Esophagus squamous epithelium (tissue), 5 donors: ENCODE measurements at places on chromosomes 3 and 15.

DNA sequence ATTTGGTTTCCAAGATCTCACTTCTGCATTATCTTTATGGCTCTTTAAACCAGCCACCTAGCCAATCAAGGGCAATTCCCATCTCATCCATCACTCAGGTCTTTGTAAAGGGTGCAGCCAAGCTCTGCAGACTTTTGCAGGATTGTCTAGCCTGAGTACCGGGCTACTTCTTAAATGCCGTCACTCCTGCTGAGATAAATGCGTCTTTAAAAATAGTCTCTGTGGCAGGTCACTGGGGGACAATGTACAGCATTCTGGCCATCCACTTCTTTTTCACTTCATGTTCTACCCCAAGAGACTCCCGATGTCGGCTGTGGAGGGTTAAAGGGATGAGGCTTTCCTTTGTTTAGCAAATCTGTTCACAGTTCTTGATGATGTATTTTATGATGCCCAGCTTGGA lies 194.7 kb downstream of the SV2B start:
- DNase-seq, result no peak

DNA sequence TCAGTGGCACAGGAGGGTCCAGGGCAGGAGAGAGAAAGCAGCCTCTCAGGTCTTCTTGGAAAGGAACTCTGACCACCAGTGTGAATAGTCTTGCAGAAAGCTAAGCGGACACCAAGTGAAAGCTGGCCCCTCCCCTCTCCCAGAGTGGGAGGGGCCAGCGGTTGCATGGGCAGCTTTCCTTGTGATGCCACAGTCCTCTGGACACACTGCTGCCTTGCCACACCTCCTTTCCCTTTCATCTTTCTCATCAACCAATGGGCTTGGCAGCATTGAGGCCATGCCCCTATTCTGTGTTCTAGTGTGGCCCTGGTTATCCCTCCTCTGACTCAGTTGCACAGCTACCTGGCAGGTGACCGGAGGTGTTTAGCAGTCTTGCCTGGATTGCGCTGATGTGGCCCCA lies 49.7 kb upstream of the GOLGA6B start:
- no peak for DNase-seq

GRCh38 chr3:66224220-66224619 lies 3.4 kb downstream of the SLC25A26 start:
- no peak for DNase-seq

- no peak for DNase-seq
These were observed 607.2 kb upstream of the MDFIC2 start for GRCh38 chr3:70919661-70920060.

GRCh38 chr15:69535101-69535638 lies 82.6 kb downstream of the RPLP1 start:
- DNase-seq, result no peak

DNA sequence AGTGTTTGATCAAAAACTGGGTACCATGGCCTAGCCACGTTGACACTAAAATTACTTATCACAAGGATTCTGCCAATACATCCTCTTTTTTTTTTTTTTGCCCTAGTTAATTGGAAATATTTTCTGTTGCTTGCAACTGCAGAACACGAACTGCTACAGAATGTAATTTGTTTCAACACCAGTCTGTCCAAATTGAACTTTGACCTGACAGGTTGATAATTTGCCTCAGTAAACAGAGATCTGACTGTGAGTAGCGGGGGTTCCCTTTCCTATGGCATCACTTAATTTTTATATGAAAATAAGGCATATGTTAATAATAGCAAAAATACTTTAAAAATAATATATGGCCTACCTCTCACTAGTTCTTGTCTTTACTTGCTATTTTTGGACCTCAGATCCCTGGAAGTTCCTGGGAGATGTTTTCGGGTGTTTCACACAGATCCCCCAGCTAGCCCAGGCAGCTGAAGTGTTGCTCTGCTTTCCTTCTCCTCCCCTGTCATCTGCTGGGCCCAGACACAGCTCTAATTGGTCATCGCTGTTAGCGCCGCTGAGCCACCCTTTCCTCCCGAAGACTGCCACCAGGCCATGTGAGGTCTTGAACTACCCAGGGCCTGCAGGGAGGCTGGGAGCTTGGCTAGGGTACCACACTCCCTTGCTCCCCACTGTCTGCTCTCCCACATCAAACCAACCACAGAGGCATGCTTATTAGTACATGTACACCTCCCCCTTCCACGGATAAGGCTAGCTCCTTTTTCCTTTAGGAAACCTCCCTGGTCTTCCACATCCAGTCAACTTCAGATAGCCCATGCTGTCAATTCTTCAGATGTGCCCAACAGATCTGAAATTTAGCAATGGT lies 89.8 kb upstream of the RNF7 start:
- DNase-seq, result no peak

DNA sequence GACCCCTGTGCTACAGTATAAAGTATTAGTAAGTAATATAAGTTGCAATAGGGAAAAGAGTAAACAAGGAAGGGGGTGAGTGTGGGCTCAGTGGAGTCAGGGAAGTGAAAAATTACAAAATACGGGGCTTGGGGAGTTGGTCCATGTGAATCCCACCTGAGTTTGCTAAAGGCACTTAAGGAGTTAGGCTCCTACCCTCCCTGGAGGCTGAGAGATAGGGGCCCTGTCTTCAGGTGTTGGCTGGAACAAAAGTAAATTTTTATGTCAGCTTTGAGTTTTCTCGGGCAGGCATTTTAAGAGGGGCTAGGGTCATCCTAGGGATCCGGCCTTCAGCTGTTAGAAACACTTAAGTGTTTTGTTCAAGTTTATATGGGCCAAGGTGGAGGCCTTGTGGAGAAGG lies 8.2 kb downstream of the TRPC1 start:
- DNase-seq, result no peak

GRCh38 chr3:150015901-150016300 lies 45.2 kb upstream of the PFN2 start:
- DNase-seq, result no peak

- no peak for DNase-seq
These were observed 202.2 kb upstream of the BHLHE40 start for GRCh38 chr3:4776980-4777581.

- no peak for DNase-seq
These were observed 96.8 kb upstream of the ROBO2 start for GRCh38 chr3:76943058-76943457.

DNA sequence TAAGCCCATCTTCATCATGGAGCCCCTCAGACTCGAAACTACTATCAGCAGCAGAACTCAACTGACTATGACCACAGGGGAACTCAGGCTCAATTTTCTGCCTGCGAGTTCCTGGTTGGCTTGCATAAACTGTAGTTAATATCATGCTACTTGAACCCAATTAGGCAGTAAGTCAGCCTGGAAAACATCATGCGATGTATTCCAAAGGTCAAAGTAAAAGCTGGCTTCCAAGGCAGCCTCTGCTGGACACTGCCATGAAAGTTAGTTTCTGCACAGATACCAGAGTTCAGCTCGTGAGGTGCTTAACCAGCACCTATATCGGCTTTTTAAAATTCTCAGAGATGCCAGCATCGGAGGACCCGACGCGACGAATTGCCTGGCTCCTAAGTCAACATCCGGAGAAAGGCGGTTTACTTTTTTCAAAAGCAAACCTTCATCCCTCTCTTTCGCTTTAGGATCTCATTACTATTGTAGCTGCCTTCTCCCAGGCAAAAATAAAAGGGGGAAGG lies 3.8 kb downstream of the ANP32A start:
- no peak for DNase-seq

DNA sequence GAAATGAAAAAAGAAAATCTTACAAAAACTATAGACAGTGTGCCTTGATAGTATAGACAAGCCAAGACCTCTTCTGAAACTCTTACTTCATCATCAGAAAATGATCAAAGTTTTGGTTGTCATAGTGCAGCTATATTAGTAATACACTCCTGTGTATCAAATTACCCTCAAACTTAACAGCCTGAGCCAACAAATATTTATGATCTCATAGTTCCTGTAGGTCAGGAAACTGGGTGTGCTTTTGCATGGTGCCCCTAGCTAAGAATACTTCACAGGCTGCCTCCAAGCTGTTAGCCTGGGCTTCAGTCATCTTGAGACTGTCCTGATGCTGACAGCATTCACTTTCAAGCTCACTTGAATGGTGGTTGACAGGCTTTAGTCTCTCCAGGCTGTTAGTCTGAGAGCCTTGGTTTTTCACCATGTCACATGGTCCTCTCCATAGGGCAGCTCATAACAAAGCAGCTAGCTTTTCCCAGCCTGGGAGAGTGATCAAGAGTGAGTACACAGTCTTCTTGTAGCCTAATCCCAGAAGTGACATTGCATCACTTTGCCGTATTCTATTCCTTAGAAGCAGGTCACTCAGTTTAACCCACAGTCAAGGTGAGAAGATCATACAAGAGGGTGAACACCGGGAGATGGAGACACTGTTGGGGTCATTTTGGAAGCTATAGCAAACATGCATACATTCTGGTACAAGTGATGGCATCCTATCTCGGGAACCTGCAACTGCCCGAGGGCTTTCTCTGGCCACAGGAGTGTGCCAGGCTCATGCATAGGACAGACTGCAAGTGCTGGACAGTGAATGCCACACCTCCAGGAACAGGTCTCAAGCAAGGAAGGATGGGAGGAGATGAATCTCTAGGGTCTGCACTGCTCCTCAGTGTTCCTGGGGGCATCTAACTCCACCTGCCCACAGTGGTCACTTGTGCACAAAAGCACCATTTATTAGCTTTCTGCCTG lies 173.4 kb upstream of the CADPS start:
- no peak for DNase-seq

DNA sequence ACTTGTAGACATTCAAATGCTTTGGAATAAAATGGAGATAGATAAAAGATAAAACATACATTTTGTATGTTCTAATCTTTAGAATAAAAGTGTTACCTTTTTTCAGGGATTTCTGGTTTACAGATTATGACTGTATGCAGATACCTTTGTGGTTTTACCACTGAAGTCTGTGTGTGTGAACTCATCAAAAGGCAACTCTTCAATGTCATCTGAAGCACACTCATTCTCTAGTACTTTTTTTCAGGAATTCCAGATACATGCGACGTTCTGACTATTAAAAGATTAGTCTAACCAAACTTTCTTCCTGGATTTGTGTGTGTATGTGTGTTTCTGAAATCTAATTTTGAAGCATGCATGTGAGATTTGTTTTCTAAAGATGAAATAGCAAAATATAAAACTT lies 188.6 kb downstream of the NLGN1 start:
- no peak for DNase-seq

DNA sequence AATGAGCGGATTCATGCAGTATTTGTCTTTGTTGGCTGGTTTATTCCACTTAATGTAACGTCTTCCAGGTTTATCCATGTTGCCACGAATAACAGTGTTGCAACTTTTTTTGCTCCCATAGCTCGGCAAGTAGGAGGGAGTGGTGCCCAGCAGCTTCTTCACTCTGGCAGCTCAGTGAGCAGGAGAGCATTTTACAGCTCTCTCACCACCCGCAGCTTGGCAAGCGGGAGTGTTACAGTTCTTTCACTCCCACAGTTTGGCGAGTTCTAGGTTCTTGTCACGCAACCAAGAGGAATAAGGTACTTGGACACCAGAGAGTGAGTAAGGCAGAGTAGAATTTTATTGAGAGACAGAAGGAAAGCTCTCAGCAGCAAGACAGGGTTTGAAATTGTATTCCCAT lies 935.2 kb downstream of the TBL1XR1 start:
- no peak for DNase-seq

DNA sequence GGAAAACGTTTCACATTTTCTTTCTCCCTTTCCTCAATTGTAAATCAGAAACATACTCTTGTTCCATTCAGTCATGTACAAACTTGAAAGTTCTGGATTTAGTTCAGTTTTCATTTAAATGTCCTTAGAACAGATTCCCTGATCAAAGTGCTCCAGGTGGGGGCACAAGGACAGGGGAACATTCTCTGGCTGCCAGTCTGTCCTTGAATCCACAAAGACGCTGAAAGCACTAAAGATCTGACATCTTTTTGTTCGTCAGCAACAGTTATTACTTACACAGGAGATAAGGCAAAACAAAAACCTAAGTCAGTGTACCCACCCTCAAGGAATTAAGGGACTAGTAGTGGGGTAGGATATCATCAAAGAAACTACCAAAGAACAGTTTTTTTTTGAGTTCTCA lies 139.2 kb downstream of the GHSR start:
- DNase-seq, result no peak

DNA sequence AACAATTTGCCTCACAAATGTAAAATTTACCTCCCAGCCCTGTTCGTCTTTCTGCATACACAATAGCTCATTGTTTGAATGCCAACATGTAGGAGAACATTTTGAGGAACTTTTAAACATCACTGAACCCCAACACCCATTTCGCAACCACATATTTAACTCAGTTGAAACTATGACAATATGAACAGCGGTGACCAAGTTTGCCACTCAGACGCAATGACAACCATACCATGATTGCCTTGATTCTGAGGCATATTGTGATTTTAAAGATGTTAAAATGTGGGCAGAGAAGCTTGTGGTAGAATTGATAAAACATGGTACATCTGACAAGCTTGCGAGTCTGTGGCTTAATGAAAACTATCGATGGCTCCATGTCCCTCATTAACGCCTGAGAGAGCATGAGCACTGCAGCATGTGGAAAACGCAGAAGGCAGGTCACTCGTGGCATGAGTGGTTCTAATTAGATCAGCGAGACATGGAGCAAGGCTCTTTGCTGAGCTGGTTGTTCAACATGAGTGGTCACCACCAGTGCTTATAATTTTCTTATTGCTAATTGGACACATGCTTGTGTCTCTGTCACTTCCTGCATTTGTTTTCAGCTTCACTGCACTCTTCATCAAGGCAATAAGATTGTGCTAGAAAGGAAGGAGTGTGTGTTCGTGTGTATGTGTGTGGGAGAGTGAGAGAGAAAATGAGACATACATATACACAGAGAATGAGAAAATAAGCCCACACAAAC lies 116.8 kb downstream of the CHST2 start:
- no peak for DNase-seq

GRCh38 chr3:178120367-178120766 lies 415.9 kb upstream of the KCNMB2 start:
- no peak for DNase-seq

GRCh38 chr15:31258260-31258659 lies 68.4 kb upstream of the KLF13 start:
- no peak for DNase-seq

DNA sequence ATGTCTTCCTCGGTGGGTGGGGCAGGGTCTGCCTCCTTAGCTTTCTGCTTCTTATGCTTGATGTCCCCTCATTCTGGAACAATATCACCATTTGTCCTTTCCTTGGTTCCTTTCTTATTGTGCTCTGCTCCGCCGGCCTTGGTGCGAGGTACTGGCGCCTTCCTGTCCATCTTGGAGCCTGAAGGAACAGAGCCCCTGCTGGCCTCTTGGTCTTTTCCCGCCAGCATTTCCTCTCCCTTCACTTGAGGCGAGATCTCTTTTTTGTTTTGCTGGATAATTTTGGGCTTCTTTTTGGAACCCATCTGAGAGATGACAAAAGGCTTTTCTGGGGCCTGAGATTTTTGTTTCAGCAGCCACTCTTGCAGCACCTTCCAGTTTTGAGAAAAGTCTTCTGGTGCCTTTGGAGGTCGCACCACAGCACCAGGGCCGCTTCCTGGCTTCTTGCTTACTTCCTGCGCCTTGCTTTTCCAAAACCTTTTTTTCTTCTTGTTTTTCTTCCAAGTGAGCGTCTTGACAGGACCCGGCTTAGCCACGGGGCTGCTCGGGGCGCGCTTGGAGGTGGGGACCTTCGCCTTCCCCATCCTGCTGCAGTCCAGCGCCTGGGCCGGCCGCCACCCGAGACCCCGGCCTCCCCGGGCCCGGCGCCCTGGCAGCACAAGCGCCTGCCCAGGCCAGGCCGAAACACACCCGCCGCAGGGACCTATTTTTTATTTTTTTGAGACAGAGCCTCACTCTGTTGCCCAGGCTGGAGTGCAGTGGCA lies 127.1 kb downstream of the KLF13 start:
- DNase-seq, result no peak
